Natural killer cell (primary cell): ENCODE measurements at places on chromosomes 3 and 15. TPM values are rescaled to one million over a fixed set of nuclear protein-coding genes. Genes with fewer than 3 reads are reported as not detected.

The NOX5 gene
- total RNA-seq = not detected

DNA sequence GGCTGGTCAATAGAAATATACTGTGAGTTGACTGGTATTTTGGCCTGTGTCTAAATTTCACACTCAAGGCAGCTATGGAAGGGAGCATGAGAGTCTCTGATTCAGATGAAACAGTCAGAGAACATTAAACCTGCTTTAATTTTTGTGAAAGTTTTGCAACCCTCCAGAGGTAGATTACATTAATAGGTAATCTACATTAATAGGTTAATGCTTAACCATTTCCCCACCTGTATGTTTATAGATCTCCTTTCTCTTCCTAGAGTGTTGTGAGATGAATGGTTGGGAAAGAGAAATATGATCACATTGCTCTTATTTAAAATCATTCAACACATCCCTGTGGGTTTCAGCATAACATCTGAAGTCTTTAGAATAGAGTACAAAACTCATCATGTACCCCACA, 586.9 kb upstream of the DPPA4 start:
- DNase-seq = no peak

GRCh38 chr3:55486101-55486856, 827 bp downstream of the WNT5A start:
- DNase-seq = no peak

- no peak for DNase-seq
These were observed 40.4 kb downstream of the TM2D3 start for GRCh38 chr15:101611580-101612299.

GRCh38 chr15:42092398-42093318, 1.7 kb downstream of the PLA2G4D start:
- DNase-seq = no peak

- no peak for DNase-seq
These were observed 17.9 kb upstream of the CSTA start for GRCh38 chr3:122307094-122307687.

The ATP13A5 gene
- total RNA-seq = not detected

DNA sequence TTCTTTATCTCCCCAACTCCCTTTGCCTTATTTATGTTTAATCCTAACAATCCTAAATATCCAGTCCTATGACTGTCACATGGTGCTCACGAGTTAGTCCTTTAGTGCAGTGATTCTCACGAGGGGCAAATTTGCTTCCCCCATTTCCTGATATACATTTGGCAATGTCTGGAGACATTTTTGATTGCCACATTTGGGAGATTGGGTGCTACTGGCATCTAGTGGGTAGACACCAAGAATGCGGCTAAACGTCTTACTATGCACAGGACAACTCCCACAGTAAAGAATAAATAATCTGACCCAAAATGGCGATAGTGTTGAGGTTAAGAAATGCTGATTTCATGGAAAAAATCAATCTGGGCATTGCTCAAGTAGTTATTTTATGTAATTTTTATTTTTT, 466.5 kb downstream of the ROBO2 start:
- no peak for DNase-seq

GRCh38 chr3:144831955-144832716, 860.5 kb downstream of the DIPK2A start:
- no peak for DNase-seq

The LDHAL6B gene
- not detected for total RNA-seq
